NCI-H446 (cell line): ENCODE measurements at places on chromosomes 7 and 10.

GRCh38 chr10:44343843-44344242 is 41.1 kb downstream of the CXCL12 start:
- no peak for DNase-seq

DNA sequence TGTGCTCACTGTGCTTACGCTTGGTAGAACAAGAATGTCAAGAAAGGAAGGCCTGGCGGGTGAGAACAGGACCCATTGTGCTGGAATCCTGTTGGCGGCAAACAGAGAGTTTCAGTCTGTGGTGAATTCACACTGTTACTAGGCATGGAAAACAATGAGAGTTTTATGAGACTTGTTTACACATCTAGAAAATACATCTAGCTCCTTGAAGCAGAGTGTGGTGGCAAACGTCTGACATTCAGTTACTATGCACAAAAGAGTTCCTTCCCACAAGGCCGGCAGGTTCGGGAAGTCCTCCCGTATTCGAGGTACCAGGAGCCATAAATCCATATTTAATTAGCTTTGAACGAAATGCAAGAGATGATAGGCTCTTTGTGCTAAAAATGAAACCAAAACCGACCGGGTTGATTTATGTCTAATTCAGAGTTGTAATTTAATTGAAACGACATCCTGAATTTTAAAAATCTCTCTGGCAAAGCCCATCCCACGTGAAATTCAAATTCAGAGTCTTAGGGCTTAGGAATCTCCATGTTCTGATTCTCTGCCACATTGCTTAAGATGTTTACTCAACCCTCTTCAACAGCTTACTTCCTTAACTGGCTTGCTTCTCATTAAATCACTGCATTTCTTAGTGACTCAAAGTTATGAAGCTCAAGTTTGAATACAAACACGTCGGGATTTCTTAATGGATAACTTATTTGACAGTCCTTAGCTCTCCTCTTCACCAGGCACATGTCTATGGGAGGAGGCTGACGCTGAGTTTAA is 299.9 kb upstream of the PITRM1 start:
- no peak for DNase-seq

GRCh38 chr10:10824591-10825148 is 193.0 kb upstream of the CELF2 start:
- no peak for DNase-seq

- DNase-seq: no peak
Observed at GRCh38 chr10:96835899-96836298, 3.8 kb downstream of the LCOR start.
